Natural killer cell treated with Interleukin-12 subunit alpha and Interleukin-12 subunit beta and Interleukin-15 and Interleukin-18, amount 100 ng/mL, for 72 hours (primary cell): ENCODE measurements at places on chromosomes 5 and 9.

GRCh38 chr5:137415231-137415681 is 83.9 kb downstream of the SPOCK1 start:
- DNase-seq: no peak

DNA sequence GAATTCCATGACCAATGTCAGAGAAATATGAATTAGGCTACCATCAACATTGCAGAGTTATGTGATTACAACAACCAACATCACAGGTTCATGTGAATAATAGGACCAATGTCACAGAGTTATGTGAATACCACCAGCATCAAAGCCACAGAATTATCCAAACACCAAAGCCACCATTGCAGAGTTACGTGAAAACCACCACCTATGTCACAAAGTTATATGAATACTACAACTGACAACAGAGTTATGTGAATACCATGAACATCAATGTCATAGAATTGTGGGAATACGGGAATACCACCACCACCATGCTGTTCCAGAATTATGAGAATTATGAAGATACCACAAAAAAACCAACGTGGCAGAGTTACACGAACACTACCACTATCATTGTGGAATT is 64.8 kb downstream of the SHC3 start:
- DNase-seq: no peak

GRCh38 chr5:160960592-160960991 is 108.6 kb upstream of the ATP10B start:
- DNase-seq: no peak

DNA sequence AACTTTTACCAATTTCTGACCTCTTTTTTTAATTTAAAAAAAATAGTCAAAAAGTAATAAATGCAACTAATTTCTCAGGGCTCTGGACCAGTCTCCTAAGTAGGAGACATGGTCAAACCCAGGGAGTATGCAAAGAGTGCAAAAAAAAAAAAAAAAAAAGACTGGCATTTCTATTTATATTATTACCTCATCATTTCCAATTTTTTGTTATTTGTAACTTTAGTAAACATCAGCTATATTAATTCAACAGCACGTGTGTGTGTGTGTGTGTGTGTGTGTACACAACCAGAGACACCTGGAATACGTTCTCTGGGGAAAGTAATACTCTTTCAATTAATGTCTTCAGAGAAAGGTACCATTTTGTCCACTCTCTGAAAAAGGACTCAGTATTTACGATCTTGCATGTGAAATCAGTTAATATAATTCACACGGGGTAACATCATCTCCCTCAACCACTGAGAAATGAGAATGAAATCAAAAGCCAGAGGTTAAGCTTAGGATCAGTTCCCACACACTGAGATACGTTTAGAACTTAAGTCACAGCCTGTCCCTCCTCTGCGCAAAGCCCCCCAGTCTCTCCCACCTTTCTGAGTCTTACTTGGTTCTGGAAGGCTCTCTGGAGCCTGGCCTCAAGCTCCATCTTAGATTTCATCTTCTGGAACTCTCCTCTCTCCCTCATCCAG is 21.9 kb downstream of the ZNF608 start:
- DNase-seq: no peak

DNA sequence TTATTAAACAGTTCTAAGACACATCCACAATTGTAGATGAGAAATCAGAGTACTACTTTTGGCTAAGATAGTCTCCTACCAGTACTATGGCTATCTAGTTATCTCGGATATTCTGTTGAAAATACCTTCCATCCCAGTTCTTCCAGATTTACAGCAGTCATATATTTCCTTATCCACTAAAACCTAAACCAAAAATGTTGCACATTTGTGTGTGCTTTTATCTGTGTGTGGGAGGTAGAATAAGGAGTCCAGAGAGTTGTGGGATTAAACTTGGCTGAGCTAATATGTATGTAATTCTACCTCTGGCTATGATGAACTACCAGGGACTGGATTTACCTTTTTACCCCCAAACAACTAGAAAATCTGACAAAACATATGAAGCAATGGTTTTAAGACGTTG is 17.5 kb upstream of the NDUFB6 start:
- DNase-seq: no peak

DNA sequence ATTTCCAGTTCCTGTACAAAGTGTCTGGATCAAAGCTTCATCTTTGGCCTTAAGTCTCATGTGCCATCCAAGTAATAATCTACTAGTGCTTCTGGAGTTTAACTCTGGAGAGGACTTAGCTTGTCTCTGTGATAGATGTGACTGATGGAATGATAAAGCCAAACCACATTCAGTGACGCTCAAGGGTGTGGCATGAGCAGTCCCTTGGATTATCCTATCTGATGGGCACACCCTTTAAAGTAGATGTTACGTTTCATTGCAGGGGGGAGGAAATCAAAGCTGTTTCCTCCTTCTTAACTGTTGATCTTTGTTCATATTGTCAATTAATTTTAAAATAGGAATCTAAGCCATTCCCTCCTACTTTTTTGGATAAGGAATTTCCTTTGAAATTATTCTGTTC is 8.5 kb upstream of the EGFLAM start:
- no peak for DNase-seq
